Stimulated activated CD4-positive, alpha-beta T cell treated with anti-CD3 and anti-CD28 coated beads, Interleukin-2, amount 100 ng/mL, for 24 hours (primary cell): ENCODE measurements at places on chromosomes 3 and 15.

GRCh38 chr3:144437989-144438388 lies 466.4 kb downstream of the DIPK2A start:
- no peak for DNase-seq

DNA sequence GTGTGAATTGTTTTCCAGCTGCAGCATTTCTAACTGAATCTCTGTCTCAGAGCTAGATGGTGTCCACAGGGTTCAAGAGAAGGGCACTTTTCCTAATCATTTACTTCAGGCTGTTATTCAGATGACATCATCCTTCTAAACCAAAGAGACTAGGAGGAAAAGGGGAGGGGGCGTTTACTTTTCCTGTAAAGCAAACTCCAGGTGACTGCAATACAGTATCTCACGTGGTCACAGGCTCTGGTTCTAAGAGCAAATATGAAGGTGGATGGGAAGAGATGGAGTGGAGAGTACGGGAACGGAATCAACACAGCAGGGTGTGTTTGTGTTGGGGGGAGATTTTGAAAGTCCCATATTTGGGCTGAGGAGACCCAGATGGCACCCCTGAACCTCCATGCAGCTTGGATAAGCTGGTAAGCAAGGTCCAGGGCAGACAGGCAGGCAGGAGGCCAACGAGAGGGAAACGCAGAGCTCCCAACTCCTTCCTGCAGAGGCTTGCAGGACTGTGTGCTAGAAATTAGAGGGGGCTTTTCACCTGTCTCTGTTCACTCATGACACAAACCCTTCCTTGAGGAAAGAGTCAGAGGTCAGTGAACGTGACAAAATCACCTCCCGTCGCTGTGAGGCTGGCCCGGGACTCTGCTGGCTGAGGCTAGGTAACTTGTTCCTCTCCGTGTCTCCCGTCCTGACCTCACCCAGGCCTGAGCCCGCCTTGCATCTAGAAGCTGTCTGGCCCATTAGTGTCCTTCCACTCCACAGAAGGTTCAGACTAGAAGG lies 151.2 kb downstream of the OPA1 start:
- DNase-seq, result no peak

DNA sequence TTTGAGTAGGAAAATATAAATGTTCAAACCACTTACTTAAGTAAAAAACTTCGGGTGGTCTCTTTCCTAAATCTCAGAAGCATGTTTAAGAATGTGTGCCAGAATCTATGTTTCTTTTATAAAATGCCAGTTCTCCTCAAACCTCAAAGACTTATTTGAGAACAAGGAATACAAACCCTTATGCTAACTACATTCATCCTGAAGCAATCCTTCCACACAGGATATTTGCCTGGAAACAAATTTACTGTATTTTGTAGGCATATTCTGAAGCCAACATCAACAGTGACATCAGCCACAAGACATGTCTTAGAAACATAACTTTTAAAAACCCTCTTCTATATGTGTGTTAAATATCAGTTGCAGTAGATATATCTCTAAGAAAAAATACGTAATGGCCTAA lies 1077.0 kb downstream of the ROBO1 start:
- DNase-seq, result no peak

GRCh38 chr3:48899273-48899672 lies 591 bp upstream of the SLC25A20 start:
- peak; percentile 21 for DNase-seq

GRCh38 chr15:100124361-100124760 lies 217.4 kb downstream of the ADAMTS17 start:
- DNase-seq, result no peak

- DNase-seq, result no peak
Measured at GRCh38 chr3:164890061-164890460, 188.2 kb downstream of the SI start.

DNA sequence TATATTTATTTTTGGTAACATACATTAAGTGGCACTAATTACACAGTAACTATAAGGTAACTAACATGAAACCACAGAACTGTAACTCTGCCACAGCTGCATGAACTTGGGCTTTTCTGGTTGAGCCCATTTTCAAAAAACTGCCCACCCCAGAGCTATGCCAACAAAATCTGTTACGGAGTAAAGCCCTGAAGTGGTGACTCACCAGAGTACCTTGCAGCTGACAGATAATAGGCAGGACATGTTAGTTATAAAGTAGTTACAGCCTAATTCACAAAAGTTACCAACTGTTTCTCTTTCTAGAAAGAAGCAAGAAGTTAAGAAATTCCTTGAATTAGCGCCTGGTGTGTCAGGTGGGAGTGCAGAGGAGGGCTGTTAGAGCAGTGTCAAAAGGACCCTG lies 1.5 kb upstream of the GPX1 start:
- no peak for DNase-seq

- no peak for DNase-seq
Measured at GRCh38 chr3:76815561-76815960, 224.3 kb upstream of the ROBO2 start.

GRCh38 chr3:9022305-9023225 lies 59.3 kb upstream of the RAD18 start:
- no peak for DNase-seq

- DNase-seq, result no peak
Measured at GRCh38 chr3:105362021-105362665, 4.6 kb upstream of the ALCAM start.

DNA sequence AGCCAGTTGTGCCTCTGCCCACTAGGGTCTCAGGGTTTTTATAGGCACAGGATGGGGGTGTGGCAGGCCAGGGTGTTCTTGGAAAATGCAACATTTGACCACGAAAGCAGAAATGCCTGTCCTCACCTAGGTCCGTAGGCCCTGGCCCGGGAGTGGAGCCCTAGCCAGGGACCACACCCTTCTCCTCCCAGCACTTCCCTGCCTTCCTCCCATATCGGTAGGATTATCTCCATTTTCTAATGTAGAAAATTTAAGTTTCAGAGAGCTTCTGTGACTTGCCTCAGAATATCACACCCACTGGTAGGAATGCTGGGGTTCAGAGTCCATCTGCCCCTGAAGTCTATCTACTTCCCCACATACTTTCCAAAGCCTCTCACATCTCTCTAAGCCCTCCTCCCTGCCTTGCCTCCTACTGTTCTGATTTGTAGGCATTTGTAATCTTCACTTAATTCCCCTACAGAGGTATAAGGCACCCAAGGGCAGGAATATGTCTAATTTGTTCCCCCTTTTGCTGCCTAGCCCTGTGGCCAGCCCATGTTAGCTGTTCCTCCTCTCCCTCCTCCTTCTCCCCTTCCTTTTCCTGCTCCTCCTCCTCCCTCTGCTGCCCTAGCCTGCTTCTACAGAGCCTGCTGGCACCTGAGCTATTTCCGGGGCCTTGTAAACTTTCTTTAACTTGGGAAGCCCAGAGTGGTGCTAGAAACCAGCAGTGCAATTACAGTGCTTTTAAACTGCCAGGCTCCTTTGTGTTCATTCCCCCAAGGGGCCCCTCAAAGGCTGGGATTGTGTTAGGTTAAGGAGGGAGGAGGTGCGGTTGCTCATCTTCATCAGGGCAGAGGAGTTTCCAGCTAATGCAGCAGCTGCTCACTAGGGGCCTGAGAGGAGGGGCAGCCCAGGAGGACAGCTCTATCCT lies 71.1 kb downstream of the MRPL46 start:
- DNase-seq, result no peak

DNA sequence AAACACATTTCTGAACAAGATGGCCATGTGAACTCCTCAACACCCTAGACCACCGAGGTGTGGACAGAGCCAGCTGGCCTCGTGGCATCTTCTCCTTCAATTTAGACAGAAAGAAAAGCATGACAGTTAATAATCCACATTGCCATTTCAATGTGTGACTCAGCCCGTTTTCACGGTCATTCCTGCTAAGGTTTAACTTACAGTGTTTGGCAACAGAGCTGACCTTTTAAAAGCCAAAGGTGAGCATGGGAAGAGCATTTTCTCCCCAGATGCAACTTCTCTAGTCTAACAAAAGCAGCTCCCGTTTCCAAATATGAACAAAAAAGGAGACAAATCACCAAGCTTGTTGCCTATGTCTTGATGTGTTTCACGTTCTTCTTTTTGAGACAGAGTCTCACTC lies 417.6 kb upstream of the WNT5A start:
- DNase-seq, result no peak

DNA sequence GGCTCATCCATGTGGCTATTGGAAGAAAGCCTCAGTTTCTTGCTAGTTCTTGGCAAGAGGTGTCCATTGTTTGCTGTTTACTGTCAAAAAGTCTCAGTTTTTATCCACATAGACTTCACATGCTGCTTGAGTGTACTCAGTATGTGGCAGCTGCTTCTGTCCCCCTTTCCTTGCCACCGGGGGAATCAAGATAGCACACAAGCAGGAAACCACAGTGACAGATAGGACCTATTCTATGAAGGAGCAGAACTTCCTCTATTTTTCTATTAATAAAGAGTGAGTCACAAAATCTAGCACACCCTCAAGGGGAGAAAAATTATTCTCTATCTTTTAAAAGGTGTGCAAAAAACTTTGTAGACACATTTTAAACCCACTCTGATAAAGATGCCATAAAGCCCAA lies 121.4 kb upstream of the GMNC start:
- DNase-seq, result no peak

DNA sequence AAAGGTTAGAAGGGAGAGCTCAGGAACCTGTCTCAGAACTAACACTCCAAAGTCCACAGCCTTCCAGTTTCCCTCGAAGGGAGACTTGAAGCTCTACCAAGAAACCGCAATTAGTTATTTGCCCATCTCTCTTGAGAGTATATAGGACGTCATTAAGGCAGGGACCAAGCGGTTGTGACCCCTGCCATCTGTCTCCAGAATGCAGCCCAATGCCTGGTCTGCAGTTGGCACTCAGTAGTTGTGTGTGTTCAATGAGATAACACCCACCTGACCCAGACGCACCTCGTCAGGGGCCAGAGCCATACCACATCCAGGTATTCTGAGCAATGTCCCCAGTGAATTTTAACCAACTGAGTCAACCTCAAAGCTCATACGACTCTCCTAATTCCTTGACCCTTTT lies 251.0 kb downstream of the VPS13C start:
- DNase-seq, result no peak

DNA sequence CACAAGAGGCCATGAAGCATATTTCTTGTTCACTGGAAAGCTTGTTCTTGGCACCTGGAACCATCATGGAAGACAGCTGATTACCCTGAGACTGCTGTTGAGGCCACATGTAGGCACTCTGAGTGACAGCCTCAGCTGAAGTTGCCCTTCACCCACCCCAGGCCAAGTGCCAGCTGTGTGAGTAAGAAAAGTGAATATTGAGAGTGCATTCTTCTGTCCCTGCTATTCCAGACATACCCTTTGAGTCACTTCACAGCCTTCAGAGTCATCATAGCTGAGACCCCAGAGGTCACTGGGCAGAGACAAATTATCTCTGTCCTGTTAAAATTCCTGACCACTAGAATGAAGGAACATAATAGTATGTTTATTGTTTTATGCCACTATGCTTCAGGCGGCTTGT lies 79.6 kb downstream of the NFKBIZ start:
- DNase-seq, result no peak

- DNase-seq, result no peak
Measured at GRCh38 chr3:4401441-4401840, 65.6 kb downstream of the SUMF1 start.

GRCh38 chr15:84400017-84400740 lies 164.6 kb downstream of the GOLGA6L4 start:
- DNase-seq, result no peak

- DNase-seq, result no peak
Measured at GRCh38 chr3:155585384-155585783, 159.5 kb downstream of the PLCH1 start.

DNA sequence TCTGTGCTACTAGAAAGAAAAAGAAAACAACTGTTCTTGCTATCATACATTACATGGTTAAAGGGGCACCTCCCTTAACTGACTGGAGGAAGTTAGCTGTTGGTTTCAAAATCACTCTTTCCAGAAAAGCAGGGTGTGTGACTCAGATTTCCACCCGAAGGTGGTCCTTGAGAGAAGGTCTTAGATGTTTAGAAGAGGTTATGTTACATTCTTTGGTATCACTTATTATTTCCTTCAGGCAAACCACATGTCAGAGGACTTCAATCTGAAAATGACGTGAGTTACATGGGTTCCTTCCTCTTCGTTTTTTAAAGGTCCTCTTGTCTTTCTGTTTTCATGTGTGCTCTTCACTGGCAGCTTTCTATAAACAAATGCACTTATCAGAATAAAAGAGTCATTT lies 307.9 kb upstream of the CBLB start:
- DNase-seq, result peak; percentile 63

GRCh38 chr3:148062590-148062989 lies 635.1 kb upstream of the AGTR1 start:
- DNase-seq, result no peak
